ENCODE measurements at places on chromosomes 6 and 20.

DNA sequence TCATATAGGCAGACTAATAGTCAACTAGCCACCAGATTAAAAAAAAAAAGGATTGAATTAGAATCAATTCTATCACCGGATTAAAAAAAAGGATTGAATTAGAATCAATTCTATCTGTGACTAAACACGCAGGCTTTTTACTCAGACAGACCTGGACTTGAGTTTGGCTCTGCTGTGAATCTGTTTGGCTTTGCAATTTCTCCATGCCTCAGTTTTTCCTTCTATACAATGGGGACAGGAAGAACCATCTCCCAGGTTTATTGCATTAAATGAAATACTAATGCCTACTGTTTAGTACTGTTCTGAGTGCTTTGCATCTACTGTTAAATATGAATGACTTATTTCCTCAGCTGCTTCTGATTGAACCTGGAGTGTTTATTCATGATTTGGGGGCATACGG, 30.0 kb upstream of the EDN3 start:
- DNase-seq: no peak

- no peak for DNase-seq
These were observed 97.8 kb downstream of the GMPR start for GRCh38 chr6:16336056-16336818.

DNA sequence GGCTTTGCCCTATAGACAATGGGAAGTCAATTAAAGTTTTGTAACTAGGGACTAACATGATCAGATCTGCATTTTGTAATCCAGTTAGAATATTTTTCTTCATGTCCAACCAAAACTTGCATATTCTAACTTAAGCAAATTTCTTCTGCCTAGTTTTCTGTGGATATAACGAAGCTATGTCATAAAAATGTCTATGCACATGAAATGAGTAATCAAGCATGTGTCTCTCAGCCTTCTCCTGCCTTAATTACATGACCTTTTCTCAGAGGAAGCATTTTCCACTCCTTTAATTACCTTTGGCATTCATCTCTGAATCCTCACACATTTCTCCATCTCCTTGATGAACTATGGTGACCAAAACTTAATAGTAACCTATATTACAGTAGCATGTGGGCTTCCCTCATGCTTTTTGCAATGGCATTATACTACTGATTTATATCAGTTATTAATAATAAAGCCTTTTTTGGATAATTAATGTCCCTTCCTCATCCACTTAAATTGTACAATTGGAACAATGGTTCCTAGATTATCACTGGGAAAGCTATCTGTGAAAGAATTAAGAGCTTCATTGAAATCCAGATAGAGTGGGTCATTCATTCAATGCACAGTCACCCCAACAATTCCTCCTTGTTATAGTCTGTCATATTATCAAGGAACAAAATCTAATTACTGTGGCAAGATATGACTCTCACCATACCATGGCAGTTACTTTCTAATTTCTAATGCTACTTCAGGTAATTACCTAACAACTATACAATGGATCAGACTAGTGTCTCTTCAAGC, 19.1 kb upstream of the FBXO9 start:
- no peak for DNase-seq

- DNase-seq: no peak
These were observed 476.8 kb upstream of the AGPAT4 start for GRCh38 chr6:161750686-161751085.

- no peak for DNase-seq
These were observed 27.7 kb downstream of the SNPH start for GRCh38 chr20:1293641-1294379.

GRCh38 chr6:40249935-40250334, 315.7 kb upstream of the MOCS1 start:
- DNase-seq: no peak

DNA sequence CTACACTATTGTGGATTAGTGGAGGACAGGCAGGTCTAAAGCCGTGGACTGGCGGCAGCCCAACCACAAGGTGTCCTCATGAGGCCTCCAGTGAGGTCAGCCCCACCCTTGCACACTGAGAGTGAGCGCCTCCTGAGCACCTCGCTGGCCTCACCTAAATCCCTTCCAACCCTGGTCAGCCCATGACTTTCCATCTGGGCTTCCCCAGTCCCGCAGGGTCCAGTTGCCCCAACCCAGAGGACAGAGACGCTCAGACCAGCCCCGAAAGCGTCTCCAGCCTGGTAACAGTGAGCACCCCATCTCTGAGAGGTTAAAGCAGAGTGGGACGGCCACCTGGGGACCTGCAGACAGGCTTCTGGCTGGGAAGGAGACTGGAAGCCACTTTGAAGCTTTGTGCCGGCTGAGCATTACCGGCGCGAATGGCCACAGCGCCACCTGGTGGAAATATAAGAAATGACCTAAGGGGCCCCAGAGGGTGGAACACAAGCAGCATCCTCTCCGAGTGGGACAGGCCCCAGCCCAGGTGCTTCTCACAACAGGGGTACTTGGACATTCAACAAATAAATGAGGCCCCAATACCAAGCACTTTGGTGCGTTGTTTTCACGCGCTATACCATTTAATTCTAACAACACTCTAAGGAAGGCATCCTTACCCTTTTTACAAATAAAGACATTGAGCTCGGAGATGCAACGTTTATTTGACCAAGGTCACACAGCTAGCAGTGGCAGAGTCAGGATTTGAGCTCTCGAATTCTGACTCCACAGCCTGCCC, 65.7 kb upstream of the TOP1 start:
- DNase-seq: peak; percentile 84

- no peak for DNase-seq
These were observed 13.5 kb upstream of the MDFI start for GRCh38 chr6:41624621-41625380.

GRCh38 chr6:3825331-3825831, 23.8 kb upstream of the FAM50B start:
- no peak for DNase-seq

DNA sequence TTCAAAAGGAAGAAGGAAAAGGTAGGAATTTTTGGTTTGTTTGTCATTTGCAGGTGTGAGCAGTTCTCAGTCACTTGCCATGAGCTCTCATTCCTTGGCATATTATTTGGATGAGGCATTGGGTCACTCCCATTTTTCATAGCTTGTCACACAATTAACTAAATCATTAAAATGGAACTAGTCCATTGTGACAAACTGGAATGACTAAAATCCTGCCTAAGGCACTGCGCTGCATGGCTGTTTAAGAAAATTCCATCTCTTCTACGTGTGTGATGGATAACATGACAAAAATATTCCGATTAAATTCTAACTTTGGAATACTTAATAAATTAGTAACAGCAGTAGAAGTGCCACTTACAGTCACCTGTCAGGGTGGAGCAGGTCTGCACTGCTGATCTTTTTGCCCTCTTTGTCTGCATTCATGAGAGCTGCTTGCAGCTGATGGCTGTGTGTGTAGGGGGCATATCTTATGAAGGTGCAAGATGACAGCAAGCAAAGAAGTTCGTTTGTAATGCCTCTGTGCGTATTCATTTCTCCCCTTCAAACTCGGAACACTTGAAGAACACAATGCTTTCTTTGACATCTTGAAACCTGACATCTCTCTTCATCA, 1292.6 kb upstream of the MAP3K7 start:
- DNase-seq: no peak

GRCh38 chr6:85418059-85418458, 31.8 kb upstream of the NT5E start:
- no peak for DNase-seq

- DNase-seq: no peak
These were observed 114.8 kb downstream of the RPS12 start for GRCh38 chr6:132929141-132929540.

DNA sequence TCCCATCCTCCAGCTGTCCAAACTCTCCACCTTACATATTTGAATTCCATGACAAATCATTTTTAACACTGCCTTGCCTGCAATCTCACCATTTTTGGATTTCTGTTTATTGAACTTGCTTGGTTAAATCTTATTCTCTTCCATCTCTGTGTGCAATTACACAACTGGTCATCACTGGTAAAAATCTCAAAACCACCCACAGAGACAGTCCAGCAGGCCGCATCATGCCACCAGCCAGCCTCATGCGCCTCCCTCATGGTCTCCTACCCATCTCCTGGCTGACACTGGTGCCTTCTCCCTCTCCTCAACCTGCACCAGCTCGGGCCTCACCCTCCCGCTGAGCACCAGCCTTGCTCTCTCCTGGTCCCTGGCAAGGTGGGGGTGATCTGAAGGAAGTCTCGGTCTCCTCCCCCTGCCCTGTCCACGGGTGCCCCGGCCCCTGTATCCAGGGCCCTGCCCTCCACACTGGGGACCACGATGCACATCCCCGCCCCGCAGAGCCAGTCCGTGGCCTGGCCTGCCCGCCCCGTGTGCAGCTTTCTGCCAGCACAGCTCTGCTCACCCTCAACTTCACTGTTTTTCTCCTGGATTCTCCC, 92.0 kb downstream of the THBS2 start:
- peak; percentile 15 for DNase-seq

GRCh38 chr6:139003751-139004150, 15.7 kb upstream of the REPS1 start:
- DNase-seq: no peak

DNA sequence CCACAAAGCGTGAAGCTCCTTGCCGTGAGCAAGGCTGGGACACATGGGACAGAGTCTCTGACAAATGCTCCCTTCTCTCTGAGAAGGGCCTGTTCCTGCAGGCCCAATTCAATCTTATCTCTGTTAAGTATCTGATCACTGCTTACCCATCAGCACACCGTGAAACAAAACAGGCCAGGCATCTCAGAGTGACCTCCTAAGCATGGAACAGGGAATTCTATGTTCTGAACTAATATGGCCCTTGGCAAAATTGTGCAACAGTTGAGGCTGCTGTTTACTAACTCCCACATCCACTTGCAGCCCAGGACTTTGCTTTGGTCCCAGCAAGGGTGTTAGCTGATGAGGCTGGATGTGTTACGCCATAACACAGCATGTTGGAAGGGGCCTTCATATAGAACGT, 79.2 kb downstream of the GCLC start:
- DNase-seq: no peak

GRCh38 chr6:75499640-75500039, 6.0 kb upstream of the FILIP1 start:
- DNase-seq: no peak

GRCh38 chr6:72522735-72523141, 99.1 kb upstream of the KCNQ5 start:
- DNase-seq: peak; percentile 12

- peak; percentile 68 for DNase-seq
These were observed 12.3 kb downstream of the HMGN4 start for GRCh38 chr6:26550250-26550993.

DNA sequence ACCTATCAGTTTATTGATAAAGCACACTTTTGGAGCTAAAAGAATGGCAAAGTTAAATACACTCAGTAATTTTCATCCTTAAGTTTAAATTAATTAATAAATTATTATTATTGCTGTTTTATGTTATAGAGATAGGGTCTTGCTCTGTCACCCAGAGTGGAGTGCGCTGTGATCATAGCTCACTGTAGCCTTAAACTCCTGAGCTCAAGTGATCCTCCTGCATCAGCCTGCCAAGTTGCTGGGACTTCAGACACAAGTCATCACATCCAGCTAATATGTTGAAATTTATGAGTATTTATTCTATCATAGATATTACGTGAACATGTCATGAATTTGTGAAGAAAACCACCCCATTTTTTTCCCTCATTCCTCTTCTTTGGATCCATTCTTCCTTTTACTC, 64.2 kb downstream of the GJA1 start:
- no peak for DNase-seq

- no peak for DNase-seq
These were observed 210.9 kb downstream of the SYNE1 start for GRCh38 chr6:152426276-152426675.

GRCh38 chr6:35059596-35060345, 81.4 kb downstream of the TCP11 start:
- DNase-seq: peak; percentile 17

DNA sequence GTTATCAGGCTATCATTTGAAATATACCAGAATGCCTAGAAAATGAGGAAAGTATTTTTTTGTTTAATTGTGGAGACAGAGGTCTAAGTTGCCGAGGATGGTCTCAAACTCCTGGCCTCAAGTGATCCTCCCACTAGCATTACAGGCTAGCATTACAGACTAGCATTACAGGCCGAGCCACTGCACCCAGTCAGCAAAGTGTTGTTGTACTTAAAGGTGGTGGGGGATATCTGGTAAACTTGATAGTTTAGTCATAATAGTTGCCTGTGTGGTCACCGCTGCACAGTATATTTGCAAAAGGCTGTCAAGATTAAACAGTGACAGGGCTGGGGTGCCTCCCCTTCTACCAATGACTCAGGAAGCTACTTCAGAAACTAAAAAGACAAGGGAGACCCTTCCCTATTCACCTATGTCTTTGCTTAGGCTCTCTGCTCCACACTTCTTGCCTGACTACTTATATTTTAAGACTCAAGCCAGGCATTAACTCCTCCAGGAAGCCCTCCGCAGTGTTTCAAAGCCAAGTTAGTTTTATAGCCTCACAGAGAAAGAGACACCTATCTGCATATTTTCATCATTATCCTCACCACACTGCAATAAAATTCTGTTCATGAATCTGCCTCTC, 3.1 kb upstream of the AKIRIN2 start:
- peak; percentile 74 for DNase-seq

GRCh38 chr6:24188578-24189080, 62.6 kb downstream of the NRSN1 start:
- DNase-seq: no peak

DNA sequence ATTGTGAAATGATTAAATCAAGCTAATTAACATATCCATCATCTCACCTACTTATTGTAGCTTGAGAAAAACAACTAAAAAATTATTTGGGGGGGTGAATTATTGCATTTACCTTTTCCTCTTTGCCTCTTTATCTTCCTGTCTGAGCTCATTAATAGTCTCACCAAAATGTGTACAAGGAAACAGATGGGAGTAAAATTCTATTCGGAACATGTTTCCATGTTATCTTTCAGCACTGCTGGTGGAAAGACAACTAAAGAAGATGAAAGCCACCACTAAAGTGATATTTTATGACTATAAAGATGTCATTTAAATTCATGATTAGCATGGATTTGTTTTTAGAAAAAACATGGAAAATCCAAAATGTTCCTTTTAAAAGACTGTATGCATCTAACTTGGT, 102.6 kb downstream of the SYNE1 start:
- DNase-seq: no peak

GRCh38 chr6:130825772-130826441, 1.3 kb upstream of the SMLR1 start:
- DNase-seq: no peak

GRCh38 chr6:134343066-134343465, 25.2 kb upstream of the SGK1 start:
- no peak for DNase-seq

GRCh38 chr6:152978058-152978457, 4.8 kb downstream of the FBXO5 start:
- no peak for DNase-seq

DNA sequence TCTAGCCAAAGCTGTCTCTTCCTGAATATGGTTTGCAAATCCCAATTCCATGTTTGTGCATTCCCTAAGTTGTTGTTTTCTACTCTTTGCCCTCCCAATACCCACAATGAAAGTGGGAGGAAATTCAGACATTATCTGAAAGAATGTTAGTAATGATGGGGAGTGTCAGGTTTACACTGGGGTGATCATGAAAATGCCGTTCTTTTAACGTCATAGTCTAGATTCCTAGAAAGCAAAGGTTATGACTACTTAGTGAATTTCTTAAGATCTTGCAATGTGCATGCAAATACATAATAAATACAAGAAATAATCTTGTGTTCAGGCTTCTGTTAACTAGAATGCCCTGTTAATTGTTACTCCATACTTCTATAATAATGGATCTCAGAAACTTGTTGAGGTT, 101.0 kb downstream of the LCA5 start:
- no peak for DNase-seq

Data from GM13976 (cell line).